ENCODE measurements at places on chromosomes 6 and 20.

DNA sequence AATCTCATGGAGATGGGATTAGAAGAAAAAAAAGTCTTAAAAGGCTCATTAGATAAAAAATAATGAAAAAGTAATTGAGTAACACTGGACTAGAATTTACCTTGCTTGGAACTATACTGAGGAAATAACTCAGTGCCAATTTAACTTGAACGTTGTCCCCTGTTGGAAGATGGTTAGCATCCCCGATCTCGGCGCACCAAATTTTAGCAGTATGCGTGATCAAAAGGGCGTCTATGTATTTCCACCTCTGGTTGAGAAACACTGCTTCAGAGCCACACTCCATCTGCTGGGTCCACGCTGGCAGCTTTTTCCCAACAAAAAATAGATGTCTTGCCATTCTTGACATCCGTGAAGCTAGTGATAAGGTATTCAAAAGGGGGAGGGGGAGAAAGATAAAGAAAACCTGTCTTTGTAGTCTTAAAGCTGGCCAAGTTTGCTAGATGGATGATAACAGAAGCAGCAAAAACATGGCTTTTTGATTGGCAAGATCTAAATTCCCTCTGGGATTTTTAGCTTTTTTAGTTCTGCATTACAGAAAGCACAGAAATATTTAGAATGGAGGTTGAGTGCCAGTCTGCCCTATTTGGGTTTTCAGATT, 6.4 kb downstream of the HINT3 start:
- no peak for DNase-seq

- DNase-seq = no peak
These were observed 17.4 kb upstream of the SLCO4A1 start for GRCh38 chr20:62624719-62625453.

- no peak for DNase-seq
These were observed 16.5 kb downstream of the HACE1 start for GRCh38 chr6:104843229-104843628.

DNA sequence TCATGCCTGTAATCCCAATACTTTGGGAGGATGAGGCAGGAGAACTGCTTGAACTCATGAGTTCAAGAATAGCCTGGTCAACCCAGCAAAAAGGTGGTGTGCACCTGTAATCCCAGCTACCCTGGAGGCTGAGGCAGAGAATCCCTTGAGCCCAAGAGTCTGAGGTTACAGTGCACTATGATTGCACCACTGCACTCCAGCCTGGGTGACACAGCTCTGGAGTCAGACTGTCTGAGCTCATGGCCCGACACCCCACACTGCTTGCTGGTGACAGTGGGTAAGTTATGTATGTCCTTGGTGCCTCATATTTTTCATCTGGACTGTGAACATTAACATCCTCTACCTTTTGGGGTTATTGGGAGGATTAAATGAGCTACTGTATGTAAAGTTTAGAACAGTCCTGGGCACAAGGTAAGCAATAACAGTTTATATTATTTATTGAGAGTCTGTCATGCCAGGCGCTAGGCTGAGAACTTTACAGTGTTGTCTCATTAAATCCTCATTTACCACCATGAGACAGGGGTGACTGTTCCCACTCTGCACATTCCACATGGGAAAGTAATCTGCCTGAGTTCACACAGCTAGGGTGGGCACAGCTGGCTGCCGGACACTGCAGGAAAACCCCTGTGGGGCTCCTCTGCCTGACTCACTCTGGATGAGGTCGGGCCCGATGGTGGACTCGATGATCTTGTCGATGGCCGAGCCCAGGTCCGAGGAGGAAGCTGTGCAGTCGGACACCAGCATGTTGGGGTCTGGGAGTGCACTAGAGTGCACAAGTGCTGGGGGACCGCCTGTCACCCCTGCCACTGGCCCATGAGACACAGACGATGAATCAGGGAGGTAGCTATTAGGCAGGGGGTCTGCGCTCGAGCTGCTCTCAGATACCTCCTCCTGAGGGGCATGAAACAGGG, 2.9 kb downstream of the ZNF335 start:
- peak; percentile 39 for DNase-seq
